Activated CD4-positive, alpha-beta T cell treated with anti-CD3 and anti-CD28 coated beads, Interleukin-2, amount 10 ng/mL, durations not matched to agents 7 days and 5 days (primary cell): ENCODE measurements at places on chromosomes 11 and 22.

- peaks cover 33% of the 10 kb centered on the region for H3K36me3 ChIP-seq
- no peak for DNase-seq
- H3K4me3 ChIP-seq: no peak overlapping the region
- no peaks in the 10 kb centered on the region for H3K4me1 ChIP-seq
- H3K27ac ChIP-seq: no peak overlapping the region
These were observed 63.7 kb upstream of the HORMAD2 start for GRCh38 chr22:30016596-30016995.

- H3K4me3 ChIP-seq: no peak overlapping the region
- DNase-seq: peak; percentile 56
- H3K36me3 ChIP-seq: no peaks in the 10 kb centered on the region
- H3K27ac ChIP-seq: no peak overlapping the region
These were observed 12.4 kb upstream of the DSCAML1 start for GRCh38 chr11:117809236-117810055.

GRCh38 chr11:111086058-111086457, 159.5 kb upstream of the POU2AF2 start:
- peaks cover 15% of the 10 kb centered on the region for H3K27me3 ChIP-seq
- no peak for DNase-seq
- no peaks in the 10 kb centered on the region for H3K36me3 ChIP-seq
- H3K4me3 ChIP-seq: no peak overlapping the region

DNA sequence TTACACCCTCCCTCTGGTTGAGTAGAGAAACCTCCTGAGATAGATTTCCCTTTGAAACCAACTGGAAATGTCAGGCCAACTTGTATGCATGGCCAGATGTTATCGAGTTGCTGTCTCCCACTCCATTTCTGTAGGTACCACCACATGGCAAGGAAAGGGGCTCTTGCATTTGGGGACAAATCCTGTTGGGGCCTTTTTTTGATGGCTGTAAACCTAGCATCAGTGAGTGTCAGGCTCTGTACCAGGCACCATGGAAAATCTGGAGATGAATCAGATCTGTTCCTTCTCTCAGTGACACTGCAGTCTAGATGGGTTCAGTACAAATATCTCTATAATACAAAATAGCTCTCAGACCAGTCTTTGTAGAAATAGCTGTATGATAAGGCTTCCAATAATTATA, 58.4 kb downstream of the TRAF6 start:
- no peak overlapping the region for H3K4me3 ChIP-seq
- H3K27me3 ChIP-seq: no peaks in the 10 kb centered on the region
- no peak overlapping the region for H3K27ac ChIP-seq
- peaks cover 45% of the 10 kb centered on the region for H3K4me1 ChIP-seq

DNA sequence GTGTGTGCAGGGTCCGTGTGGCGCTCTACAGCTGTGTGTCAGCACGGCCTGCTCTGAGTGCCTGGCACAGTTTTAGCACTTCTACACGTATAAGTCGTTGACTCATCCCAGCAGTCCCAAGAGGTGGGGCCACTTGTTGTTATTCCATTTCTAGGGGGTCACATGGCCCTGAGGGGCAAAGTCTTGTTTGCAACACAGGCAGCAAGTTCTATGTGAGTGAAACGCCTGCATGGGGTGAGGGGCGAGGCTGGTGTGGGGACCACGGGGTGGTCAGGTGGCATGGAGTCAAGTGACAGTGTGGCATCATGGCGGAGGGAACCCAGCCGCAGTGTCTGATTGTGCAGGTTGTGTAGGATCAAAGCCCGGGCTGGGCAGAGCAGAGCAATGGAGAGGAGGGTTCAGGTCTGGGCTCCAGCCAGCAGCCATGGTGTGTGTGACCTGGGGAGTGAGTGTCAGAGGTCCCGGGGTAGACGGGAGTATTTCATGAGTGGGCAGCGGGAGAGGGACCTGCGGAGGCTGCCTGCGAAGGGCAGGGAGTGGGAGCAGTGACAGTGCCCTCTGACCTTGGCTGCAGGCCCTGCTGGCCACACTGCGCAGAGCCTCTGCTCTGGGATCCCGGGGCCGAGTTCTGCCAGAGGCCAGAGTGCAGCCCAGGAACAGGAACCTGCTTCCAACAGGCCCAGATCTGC, 27.9 kb downstream of the SHANK3 start:
- no peaks in the 10 kb centered on the region for H3K36me3 ChIP-seq
- DNase-seq: no peak
- H3K4me3 ChIP-seq: no peak overlapping the region
- H3K27me3 ChIP-seq: no peaks in the 10 kb centered on the region
- no peak overlapping the region for H3K27ac ChIP-seq

DNA sequence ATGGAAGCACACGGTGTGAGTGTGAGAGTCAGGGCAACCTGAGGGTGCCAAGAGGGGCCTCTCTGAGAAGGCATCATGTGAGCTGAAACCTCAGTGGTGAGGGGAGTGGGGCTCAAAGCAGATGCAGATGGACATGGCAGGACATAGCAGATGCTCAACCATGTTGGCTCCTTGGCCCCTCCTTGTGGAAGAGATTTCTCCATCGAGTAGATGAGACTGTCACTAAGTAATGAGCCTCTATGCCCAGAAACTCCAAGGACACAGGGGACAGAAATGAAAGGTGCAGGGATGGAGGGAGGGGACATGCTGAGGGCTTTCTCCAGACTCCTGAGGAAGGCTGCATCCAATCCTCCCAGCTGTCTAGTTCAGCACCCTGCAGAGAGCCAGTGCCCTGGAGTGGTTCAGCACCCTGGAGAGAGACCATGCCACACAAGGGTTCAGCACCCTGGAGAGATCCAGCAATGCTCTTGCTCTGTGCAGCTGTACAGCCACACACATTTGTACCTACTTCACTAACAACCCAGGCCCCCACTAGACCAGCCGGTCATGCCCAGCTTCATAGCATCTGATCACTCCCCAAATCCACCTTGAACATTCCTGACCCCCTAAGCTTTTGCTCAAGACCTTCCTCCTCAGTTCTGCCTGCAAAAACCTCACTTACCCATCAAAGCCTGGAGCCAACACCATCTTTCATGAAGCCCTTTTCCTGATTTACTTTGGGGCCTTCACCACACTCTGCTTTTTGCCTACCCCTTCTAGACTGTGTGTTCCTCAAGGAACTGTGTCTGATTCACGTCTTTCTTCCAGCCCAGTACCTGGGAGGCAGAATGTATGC, 252.0 kb downstream of the CTTN start:
- no peak overlapping the region for H3K27ac ChIP-seq
- DNase-seq: peak; percentile 61
- no peaks in the 10 kb centered on the region for H3K36me3 ChIP-seq
- H3K27me3 ChIP-seq: peaks cover 2% of the 10 kb centered on the region
- H3K4me1 ChIP-seq: no peaks in the 10 kb centered on the region
